Stimulated activated CD8-positive, alpha-beta memory T cell treated with anti-CD3 and anti-CD28 coated beads, Interleukin-15, amount 100 ng/mL, for 4 hours (primary cell): ENCODE measurements at places on chromosomes 7 and 10.

DNA sequence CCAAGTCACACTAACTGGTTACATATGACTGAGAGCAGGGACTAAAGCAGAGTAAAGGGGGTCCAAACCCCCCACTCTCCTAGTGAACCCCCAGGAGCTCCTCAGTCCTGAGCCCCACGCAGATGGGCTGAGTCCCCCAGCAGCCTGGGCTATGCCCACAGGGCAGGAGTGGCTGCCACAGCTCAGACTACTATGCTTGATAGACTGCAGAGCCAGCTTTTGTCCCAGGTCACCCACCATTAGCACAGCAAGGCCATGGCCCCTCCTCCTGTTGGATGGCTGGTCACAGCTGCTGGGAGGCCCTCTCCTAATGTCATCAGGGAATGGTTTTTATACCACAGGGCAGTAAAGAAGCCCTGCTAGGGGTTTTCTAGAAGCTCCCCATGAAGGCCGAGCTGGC, 46.3 kb upstream of the FGFR2 start:
- DNase-seq: no peak

DNA sequence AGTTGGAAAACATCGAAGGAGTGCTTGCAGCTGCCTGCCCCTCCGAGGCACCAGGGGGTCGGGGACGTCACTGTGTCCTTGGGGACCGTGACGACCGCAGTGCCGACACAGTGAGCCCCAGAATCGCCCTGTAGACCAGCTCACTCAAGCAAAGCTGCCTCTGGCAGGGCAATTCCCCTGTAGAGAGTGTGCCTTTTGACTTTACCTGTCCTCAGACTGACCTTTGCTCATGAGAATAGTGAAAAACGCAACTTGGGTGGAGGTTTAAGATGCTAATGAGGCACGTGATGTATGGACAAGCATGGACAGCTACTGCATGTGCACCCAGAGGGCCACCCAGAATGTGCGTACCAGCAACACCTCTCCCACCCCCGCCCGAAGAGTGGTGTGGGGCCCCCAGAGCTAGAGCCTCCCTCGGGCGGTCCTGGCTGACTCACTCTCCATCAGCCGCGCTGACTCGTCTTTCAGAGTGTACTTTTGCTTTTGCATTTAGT, 271.9 kb downstream of the ADARB2 start:
- no peak for DNase-seq

DNA sequence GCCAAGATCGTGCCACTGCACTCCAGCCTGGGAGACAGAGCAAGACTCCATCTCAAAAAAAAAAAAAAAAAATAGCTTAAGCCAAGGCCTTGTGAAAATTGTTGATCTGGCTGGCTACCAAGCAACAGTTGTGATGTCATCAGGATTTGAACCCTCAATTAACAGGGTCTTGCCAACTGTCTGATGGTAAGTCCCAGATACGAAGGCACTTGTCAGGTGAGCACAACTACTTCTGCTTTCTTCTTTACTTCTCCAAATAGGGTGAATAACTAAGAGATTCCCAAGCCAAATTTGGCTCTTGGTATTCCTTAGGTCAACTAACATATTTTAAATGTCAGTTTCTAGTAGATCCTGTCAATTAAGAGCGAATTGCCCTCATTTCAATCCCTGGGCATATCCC, 47.4 kb downstream of the ANKRD61 start:
- DNase-seq: no peak

GRCh38 chr10:6578795-6579182, 1.3 kb downstream of the PRKCQ start:
- DNase-seq: no peak

- DNase-seq: no peak
Observed at GRCh38 chr7:100789055-100789454, 38.3 kb downstream of the EPHB4 start.

DNA sequence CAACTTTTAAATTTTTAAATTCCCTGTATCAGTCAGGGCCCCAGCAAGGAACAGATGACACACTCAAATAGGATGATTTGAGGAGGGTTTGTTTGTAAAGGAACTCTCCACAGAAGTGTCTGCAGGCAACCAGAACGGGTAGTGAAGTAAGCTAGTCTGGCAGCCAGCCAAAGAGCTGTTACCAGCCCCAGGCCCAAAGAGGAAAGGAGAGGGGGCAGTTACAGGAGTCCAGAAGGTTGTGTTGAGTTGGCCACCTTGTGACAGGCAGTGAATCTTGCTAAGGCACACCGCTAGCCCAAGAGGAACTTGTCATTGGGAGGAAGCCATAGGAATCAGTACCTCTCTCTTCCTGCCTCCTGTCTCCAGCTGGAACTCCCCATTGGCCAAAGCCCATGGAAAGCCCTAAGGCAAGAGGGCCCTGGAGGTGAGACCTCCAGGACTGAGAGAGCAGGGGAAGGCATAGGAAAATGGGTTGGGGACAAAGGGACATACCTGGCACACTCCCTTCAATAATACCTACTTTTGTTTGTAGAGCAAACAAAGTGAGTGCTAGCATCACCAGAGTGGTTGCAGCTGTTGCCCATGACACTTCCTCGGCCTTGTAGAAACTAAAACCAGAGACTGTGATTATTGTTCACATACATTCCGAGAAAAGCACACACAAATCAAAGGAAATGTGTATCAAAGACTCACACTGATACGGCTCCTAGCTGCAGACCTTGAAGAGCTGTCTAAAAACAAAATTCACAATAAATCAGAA, 25.4 kb upstream of the GATAD1 start:
- DNase-seq: no peak

DNA sequence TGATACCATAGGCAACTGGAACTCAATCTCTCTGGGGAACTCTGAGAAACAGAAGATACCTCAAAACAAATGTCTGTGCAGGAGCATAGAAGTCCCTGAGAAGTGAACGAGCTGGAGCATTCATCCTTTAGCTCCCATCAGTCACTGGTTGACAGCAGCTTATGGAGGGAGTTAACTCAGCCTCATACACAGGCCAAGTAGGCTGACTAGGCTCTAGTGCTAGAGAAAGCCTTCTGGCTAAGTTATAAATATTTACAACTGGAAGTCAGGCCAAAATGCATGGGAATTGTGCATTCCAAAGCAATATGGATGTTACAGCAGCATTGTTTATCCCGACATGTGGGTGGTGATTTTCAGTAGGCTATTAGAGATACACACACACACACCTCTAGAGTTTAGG, 66.5 kb downstream of the ANK3 start:
- DNase-seq: no peak

DNA sequence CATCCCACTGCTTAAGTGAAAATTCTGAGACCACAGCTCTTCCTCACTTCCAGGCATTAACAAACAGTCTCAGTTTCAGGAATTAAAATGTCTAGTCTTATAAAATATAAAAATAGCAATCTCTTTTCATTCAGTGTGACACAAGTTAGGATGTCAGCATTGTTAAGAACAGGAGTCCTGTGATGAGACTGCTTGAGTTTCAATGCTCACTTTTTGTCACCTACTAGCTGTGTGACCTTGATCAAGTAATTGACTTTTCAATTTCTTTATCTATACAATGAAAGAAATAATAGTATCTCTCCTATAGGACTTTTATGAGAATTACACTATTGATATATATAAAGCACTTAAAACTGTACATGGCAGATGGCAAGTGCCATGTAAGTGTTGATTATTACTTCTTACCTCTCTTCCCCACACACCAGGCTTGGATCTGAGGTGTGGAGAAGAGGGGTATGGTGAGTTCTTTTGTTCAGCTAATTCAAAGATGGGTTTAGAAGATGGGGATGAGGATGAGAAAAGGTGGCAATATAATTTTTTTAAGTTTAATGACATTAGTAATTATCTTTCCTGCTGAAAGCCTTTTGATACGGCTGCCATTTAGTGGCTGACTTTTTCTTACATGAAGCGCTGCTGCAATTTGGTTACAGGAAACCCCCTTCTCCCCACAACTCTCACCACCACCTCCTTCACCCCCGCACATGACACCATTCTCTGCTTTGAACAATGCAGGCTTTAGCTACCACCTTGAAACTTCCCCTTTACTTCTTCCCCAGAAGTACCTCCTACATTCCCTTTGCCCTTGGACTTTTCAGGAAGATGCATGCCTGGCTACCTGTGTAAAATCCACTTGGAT, 20.8 kb upstream of the HYAL4 start:
- DNase-seq: no peak

- no peak for DNase-seq
Observed at GRCh38 chr10:44731283-44731682, 179.9 kb upstream of the TMEM72 start.

GRCh38 chr10:60606343-60607080, 171.8 kb upstream of the CDK1 start:
- DNase-seq: no peak

GRCh38 chr7:85522070-85522469, 335.2 kb upstream of the SEMA3D start:
- no peak for DNase-seq

DNA sequence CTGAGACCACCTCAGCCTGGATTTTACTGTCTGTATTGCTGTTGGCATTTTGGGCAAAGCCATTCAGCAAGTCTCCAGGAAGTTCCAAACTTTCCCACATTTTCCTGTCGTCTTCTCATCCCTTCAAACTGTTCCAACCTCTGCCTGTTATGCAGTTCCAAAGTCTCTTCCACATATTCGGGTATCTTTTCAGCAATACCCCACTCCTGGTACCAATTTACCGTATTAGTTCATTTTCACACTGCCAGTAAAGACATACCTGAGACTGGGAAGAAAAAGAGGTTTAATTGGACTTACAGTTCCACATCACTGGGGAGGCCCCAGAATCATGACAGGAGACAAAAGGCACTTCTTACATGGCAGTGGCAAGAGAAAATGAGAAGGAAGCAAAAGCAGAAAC, 62.8 kb downstream of the INPP5A start:
- no peak for DNase-seq

DNA sequence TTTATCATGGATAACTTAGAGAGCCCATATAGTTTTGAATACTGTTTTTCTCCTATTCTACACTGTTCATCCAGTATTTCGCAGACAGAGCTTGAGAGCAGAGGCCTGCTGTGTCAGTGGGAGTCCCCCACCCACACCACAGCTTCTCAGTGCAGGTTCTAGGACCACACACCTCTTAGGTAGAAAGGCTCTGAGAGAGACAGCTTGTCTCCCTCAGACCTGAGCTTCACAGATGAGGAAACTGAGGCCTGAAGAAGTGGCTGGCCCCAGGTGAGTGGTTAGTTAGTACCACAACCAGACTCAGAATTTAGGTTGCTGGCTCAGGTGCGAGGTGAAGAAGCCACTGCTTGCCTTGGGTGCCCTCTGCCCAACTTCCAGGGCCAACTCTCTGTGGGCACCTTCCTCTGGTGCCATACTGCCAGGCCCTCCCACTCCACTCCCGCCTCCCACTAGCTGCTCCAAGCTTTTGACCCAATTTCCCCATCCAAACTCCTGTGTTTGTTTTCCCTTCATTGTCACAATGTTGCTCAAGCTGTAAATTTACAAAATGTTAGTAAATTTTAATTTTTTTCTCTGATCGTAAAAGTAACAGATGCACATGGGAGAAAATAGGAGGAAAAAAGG, 7.6 kb upstream of the HILPDA start:
- DNase-seq: no peak

DNA sequence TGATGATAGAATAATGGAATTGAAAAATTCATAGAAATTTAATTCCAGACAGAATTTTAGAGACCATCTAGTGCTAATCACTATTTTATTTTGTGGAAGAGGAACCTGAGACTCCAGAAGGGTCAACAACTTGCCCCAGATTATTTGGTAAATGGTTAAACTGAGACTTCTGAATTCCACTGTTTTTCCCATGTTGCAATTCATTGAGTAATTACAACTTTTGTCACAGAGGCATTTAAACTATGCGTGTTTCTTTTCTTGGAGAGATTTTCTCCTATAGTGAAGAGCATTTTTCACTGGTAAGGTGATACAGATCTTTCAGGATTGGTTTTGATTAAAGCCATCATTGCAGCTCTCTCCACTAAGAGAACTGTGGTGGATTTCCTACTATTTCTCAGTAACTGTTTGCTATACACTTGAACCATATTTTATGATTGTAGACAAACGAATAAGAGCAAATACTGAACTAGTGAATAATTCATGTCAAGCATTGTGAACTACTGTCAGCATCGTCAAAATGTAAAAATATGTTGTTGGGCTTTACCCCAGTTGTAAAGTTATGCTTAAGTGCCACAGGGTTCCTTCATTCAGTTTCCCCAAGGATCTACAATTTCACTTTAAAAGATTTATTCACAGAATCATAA, 26.5 kb downstream of the LRGUK start:
- DNase-seq: no peak

GRCh38 chr7:69237541-69237940, 360.7 kb upstream of the AUTS2 start:
- no peak for DNase-seq

- DNase-seq: no peak
Observed at GRCh38 chr7:84251277-84251781, 56.7 kb upstream of the SEMA3A start.

DNA sequence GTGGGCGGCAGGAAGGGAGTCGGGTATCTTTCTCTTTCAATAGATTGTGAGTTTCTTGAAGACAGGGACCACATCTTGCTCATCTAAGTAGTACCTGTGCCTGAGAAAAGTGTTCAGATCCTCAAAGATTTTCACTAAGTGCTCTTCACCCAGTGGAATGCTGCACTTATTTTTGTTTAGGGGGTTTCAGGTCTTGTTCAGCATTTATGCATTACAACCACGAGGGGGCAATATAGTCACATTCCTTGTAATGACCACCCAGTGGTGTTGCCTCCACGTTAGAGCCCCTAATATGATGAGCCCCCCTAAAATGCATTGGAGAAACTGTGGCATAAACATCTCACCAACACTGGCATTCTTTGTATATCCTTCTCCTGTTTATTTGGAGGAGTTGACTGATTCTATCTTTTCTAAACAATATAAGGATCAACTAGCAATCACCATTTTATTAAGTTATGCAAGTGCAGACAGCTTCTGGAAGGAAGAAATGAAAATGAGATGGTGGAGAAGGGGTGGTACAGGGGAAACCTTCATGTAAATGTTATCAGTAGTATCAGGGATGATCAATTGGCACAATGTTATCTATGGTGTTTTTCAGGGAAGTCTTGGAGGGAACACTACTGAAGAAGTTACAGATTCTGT, 3.1 kb upstream of the PAPSS2 start:
- DNase-seq: no peak

- DNase-seq: no peak
Observed at GRCh38 chr10:92993699-92994272, 66.8 kb upstream of the CYP26C1 start.

GRCh38 chr10:103828107-103828506, 27.3 kb downstream of the SH3PXD2A start:
- no peak for DNase-seq

DNA sequence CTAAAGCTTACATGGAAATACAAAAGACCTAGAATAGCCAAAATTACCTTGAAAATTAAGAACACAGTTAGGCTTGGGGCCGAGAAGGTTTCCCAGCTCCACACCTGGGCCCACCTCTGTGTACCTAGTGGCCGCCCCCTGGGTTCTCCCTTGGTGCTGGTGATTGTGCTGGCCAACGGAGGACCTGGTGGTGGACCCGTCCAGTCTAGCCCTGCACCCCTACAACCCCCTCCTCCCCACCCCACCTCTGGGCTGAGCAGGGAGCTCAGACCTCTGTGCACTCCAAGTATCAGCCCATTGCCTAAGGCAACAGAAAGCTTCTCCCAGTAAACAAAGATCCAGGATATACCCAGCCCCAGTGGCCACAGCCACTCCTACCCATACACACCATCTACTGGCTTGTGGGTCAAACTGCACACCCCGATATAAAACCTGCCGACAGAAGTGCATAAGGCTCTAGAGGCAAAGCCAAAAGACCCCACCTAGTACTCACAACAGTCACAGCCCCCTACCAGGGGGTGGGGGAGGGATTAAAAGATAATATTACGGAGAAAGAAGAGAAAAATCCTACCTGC, 105.0 kb upstream of the DIP2C start:
- DNase-seq: no peak

- DNase-seq: no peak
Observed at GRCh38 chr10:120749856-120750566, 101.2 kb upstream of the WDR11 start.

GRCh38 chr7:130397758-130398073, 17.4 kb downstream of the CPA1 start:
- DNase-seq: no peak
